ENCODE measurements at places on chromosomes 7 and 10. TPM values are rescaled to one million over a fixed set of nuclear protein-coding genes. Genes with fewer than 3 reads are reported as not detected.

GRCh38 chr10:11908536-11908935, 85.4 kb downstream of the PROSER2 start:
- no peak for DNase-seq

DNA sequence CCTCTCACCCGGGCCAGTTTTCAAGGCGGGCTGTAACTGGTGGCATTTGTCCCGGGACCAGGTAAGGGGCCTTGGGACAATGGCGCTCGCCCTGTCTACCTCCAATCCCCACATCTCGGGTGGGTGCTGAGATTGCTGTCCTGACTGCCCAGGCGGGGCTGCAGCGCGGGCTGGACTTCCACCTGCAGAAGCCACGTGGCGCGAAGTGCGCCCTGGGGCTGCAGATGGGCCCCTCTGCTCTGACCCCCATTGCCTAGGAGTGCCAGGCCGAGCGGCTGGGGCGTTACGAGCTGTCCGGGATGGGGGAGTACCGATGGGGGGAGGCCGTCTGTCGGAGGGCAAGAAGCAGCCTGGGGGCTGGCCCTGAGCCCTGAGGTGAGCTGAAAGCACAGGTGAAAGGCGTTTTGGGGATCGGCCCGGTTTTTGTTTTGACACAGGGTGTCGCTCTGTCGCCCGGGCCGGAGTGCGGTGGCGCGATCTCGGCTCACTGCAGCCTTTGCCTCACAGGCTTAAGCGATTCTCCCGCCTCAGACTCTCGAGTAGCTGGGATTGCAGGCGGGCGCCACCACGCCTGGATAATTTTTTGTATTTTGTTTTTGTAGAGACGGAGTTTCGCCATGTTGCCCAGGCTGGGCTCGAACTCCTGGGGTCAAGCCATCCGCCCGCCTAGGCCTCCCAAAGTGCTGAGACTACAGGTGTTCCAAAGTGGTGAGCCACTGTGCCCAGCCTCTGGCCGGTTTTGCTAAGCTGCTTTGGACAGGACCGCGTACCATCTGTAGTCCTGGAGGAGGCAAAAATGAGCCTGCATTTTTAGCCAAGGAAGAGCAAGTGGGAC, at the start of gene SFXN2:
SFXN2 (plus strand) TSS at position 16 of the 835 bp plus-strand sequence. CDS start 12,001 bp downstream, outside the sequence.
- DNase-seq: no peak

DNA sequence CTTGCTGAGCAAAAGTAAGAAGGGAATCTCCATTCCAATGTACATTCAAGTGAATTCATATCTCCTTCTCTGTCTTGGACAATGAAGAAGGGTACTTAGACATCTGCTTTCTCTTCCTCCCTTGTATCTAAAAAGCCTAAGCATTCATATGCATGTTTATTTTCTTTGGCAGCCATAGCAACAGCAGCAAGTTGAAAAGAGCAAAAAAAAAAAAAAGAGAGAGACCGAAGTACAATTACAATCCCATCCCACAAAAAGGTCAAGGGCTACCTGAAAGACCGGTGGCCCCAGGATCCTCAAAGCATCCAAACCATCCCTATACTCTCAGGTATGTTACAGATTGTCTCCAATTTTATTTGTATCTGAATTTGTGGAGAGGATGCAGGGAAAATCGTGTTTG, 4.1 kb downstream of the OR2F1 start:
- no peak for DNase-seq

- no peak for DNase-seq
These were observed 139.3 kb downstream of the CXCL12 start for GRCh38 chr10:44245601-44245938.

The GRID1 gene
- 1.8 TPM for polyA plus RNA-seq
